ENCODE measurements at places on chromosomes 4 and X. TPM values are rescaled to one million over a fixed set of nuclear protein-coding genes. Genes with fewer than 3 reads are reported as not detected.

DNA sequence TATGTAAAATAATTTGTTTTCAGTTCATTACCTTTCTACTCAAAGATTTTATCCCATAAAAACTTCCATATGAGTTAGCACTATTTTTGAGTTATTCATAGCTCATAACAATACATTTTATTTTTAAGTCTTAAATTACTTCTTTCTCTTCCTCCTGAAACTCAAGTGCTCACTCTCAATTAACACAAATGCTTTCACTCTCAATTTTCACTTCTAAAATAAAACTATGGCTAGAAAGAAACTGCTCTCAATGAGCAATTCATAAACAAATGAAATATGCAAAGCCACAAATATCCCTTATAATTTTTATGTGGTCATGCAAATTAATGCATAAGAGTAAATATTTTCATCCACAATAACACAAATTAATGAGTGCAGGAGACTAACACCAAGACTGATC, 38.8 kb downstream of the MAML3 start:
- no peaks in the 10 kb centered on the region for H3K36me3 ChIP-seq
- no peak overlapping the region for H3K4me3 ChIP-seq
- no peak overlapping the region for H3K27ac ChIP-seq
- H3K4me1 ChIP-seq, result peaks cover 11% of the 10 kb centered on the region

GRCh38 chr4:53592122-53592521, 836 bp upstream of the LNX1 start:
- H3K27ac ChIP-seq, result peak overlapping the region; percentile 62
- H3K4me1 ChIP-seq, result peaks cover 27% of the 10 kb centered on the region
- peak overlapping the region; percentile 58 for H3K4me3 ChIP-seq

DNA sequence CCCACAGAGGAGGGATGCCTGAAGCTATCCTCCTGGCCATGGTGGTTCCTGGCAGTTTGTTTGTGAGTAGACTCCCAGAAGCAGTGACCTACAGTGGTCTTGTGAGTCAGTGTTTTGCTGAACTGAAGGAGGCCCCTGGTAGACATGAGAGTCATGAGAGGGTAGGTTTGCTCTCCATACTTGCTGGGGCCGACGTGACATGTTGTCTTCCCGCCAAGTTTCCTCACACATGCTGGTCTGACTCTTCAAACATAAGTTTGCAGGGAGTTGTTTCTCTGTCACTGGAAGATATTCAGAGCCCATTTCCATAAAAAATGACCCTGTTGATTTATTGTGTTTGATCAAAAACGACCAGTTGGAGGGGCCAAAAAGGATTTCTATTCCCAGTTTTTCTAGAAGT, 131.1 kb upstream of the SCML1 start:
- no peak overlapping the region for H3K27ac ChIP-seq
- no peaks in the 10 kb centered on the region for H3K36me3 ChIP-seq
- no peak for DNase-seq

- H3K27me3 ChIP-seq, result peaks cover 11% of the 10 kb centered on the region
- no peak overlapping the region for H3K27ac ChIP-seq
- no peak overlapping the region for H3K4me3 ChIP-seq
- no peak for DNase-seq
Observed at GRCh38 chrX:54430519-54430918, 9.7 kb upstream of the TSR2 start.

The ATP1B4 gene
- not detected for total RNA-seq

The FRMD7 gene
- not detected for total RNA-seq

The OTUD6A gene
- not detected for total RNA-seq
